ENCODE measurements at places on chromosomes 13 and 19.

DNA sequence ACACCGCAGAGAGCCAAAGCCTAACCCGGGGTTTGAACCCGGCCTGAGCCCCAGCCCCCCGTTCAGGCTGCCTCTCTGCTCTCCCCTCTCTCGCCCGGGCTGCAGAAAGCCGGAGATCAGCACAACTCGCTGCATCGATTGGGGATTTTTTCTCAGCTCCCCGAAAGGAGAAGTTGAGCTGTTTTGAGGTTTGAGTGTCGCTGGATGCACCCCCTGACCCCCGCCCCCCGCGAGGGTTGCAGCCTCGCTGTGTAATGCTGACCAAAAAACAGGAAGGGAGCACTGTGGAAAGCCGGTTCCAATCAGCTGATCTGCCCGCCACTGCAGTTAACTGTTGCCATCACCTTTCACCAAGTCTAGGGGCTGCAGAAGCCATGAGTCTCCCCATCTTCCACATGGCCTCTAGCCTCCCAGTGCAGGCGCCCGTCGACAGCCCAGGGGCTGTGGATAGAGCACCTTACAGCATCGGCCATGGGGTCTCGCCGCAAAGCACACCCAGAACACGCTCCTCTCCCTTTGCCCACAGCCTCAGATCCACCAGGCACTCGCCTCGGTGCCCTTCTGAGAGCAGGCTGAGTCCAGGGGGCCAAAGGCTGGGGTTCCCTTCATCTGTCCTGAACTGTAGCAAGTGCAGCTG, 34.5 kb downstream of the MYO9B start:
- no peak for DNase-seq

GRCh38 chr13:92573467-92574057, 653.0 kb upstream of the GPC6 start:
- no peak for DNase-seq

- DNase-seq: no peak
These were observed 46.9 kb downstream of the PAN3 start for GRCh38 chr13:28185256-28185655.

DNA sequence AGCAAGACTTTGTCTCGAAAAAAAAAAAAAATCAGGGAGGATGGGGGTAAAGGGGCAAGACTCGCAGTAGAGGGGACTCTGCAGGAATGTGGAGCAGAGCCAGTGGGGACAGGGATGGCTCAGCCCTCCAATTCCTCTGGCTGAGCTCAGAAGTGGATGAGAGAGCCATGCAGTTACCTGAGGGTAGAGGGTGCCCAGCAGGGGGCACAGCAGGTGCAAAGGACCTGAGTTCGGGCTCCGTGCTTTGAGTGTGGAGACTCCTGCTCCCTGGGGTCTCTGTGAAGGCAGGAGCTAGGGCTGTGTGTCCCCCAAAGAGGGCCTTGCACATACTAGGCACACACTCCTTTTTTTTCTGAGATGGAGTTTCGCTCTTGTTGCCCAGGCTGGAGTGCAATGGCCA, 7.7 kb downstream of the DOCK6 start:
- no peak for DNase-seq

GRCh38 chr19:35845215-35846037, 6.9 kb downstream of the NPHS1 start:
- peak; percentile 22 for DNase-seq

GRCh38 chr13:72166102-72166650, 299.2 kb upstream of the DACH1 start:
- no peak for DNase-seq

Measured in HCT116 (cell line).